Vagina (tissue), 2 donors: ENCODE measurements at places on chromosomes 1 and 21.
A peak's percentile ranks its signal among the peaks of the same experiment; 100 is the strongest.

DNA sequence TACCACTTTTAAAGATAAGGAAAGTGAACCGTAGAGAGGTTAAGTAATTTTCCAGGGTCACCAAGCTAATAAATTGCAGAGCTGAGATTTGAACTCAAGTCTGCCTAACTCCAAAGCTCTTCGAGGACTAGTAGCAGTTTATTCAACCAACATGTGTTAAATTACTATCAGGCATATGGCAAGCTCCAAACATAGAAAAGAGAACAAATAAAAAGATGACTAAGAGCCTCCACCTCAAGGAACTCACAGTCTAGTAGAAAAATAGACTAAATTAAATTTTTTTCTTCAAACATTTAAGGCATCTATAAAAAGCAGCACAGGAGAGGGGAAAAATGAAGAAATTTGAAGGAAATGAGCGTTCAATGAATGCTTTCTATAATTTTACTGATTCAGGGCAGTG lies 22.2 kb downstream of the SLC9C2 start:
- DNase-seq = no peak

DNA sequence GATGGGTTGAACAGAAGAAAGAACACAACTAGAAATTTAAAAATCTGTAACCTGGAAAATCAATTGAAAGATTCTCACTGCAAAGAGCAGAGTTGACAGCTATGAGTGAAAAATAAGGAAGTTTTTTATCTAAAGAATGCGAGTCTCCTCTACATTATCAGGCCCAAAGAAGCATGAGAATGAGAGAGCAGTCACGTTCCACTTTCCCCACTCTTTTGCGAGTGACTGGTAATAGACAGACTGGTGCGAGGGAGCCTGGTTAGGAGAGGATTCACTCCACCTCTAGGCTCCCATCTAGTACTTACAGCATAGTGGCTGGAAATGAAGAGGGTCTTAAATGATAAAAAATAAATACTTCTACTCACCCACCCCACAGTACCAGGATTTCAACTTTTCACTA lies 52.0 kb downstream of the PRDX6 start:
- DNase-seq = no peak

GRCh38 chr1:220430059-220430458 lies 97.9 kb upstream of the MARK1 start:
- no peak for DNase-seq

DNA sequence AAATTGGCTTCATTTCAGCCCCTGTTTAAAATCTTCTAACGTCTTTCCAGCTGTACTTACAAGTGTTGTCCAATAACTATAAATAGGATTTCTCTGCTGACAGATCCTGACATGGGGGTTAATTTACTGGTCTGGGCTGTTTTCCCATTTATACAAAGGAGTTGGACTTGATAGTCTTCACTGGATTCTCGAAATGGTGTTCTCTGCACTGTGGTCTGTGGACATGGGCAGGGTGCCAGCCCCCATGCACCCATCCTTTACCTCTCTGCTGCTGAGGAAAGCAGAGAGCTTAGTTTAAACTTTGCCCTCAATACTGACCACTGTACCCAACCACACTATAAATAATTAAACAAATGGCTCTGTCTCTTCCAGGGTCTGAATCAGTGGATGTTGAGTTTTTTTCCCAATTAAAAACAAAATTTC lies 5.2 kb downstream of the DIO1 start:
- DNase-seq = no peak

GRCh38 chr1:14817223-14818170 lies 219.0 kb downstream of the KAZN start:
- DNase-seq = no peak

DNA sequence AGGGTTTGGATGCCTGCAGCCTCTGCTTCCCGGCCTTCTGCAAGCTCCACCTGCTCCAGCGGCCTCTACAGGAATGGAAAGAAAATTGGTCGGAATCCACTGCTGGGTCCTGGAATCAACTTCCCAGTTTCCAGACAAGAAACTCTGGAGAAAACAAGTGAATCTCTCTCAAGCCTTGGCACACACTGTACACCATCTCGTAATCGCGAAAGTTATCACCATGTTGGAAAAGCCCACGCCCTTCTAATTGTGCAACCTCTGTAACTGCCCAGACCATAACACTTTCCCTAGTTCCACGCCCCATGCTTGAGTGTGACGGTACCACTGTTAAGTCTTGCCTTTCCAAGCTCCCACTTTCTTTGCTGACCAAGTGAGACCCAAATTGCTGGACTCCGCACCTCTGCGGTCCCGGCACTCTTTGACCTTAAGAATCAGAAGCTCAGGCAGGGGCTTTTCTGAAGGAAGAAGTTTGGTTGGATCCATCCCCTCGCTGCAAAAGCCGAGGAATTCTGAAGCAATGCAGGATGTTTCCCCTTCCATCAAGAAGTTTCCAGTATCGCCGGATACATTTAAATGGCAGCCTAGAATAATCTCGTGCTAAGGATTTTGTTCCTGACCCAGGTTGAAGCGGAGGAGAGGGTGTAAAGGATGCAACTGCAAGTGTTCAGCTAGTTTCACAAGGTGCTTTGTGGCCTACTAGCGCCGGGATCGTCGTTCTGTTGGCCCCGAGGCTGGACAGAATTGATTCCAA lies 6.2 kb downstream of the NR5A2 start:
- DNase-seq = no peak

- DNase-seq = no peak
Measured at GRCh38 chr1:160662910-160663309, 16.1 kb upstream of the SLAMF1 start.

- DNase-seq = peak; percentile 43
Measured at GRCh38 chr1:228803421-228803820, 68.1 kb downstream of the RHOU start.

DNA sequence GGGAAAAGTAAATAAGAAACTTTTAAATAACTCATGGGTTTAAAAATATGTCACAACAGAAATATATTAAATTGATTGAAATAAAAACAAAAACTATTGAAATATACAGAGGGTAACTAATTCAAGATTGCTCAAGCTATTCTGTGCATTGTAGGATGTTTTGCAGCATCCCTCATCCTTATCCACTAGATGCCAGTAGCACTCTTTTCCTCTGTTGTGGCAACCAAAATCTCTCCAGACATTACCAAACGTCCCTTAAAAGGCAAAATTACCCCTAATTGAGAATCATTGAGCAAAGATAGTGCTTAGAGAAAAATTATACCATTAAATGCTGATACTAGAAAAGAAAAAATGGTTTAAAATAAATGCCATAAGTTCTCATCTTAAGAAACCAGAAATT lies 682.6 kb downstream of the RWDD3 start:
- no peak for DNase-seq

DNA sequence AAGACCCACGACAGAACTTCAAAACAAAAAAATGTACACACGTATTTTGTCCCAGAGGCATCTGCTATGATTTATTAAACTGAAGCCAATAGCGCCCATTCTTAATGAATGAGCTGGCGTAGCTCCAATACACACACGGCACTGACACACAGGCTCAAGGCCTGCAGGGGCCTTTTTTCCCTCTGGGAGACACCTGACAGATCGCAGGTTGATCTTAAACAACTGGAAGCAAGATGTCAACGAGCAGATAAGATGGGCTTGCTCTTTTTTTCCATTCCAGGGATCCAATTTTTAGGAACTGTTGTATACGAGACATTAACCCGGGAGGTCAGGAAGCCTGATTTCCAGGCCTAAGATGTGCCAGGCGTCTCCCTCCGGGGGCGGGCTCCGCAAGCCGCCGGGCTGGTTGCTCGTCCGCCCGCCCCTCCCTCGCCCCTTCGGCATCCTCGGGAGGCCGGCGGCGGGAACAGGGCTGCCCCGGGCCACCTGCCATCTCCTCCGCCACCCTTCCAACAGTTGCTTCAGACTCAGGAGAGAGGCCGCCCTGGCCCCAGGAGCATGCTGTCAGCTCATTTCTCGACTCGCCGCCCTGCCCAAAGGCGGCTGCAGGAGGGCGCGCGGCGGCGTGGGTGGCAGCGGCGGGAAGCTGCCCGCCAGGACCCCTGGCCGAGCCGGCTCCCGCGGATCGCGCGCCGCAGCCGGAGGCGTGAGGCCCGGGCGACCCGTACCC lies 735 bp downstream of the TTC13 start:
- no peak for DNase-seq

DNA sequence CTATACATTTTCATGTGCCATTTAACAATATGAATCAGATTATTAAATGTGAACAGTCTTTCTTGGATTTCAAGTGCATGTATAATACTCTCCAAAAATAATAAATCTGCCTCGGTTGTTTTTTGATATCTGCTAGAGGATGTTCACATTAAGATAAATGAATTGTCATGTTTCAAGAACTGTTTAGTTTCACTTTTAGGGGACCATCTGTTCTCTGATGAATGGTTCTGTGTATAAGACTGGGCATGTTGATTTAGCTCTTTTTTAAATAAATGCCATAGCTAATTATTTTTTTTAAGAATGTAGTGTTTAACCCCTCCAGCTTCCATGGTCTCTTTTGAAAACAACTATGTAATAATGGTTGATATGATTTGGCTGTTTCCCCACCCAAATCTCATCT lies 1245.1 kb upstream of the ADGRL4 start:
- no peak for DNase-seq

- no peak for DNase-seq
Measured at GRCh38 chr1:223634423-223634822, 31.1 kb downstream of the CAPN8 start.

- DNase-seq = no peak
Measured at GRCh38 chr1:78447086-78447485, 43.7 kb upstream of the PTGFR start.

- DNase-seq = no peak
Measured at GRCh38 chr1:147547065-147547464, 5.8 kb downstream of the BCL9 start.

DNA sequence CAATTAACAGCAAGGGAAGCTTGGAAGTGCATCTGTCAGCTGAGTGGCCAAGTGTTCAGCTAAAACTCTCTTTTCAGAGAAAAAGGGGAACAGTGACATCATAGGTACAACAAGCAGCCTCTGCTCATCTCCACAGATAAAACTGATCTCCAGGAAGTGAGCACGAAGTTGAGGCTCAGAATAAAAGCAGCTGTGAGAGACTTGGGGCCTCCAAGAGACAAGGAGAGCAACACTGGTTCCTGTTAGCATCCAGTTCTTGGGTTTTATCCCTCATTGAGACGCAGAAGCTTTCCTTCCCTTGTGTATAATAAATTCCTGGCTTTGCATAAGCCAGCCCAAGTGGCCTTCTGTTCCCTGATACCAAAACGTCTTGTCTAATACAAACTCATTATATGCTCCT lies 20.0 kb upstream of the CNN3 start:
- DNase-seq = no peak

DNA sequence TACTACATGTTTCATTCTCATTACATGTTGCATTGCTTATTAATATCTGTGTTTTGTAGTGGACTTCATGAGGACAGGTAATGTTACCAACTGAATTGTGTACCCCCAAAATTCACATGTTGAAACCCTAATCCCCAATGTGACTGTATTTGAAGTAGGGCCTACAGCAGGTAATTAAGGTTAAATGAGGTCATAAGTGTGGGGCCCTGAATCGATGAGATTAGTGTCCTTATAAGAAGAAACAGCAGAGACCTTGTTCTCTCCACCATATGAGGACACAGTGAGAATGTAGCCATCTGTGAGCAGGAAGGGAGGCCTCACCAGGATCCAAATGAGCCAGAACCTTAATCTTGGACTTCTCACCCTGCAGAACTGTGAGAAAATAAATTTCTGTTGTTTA lies 15.0 kb upstream of the IFNAR1 start:
- no peak for DNase-seq

- DNase-seq = no peak
Measured at GRCh38 chr1:164576291-164577271, 17.6 kb downstream of the PBX1 start.

DNA sequence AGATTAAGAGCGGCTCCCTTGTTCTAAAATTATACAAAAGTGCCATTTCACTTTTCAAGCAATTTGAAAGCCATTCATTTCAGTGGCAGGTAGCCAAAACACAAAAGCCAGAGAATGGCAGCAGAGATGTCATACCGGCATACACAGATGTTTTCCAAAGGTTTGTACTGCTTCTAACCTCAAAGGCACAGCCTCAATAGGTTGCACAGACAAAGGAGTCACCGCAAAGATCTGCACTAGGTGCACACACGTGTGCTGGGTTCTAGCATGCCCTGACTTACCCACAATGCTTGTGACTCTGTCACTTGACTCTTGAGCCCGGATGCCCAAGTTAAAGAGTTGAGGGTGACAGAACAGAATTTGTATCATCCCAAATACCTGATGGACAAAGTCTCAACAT lies 448.9 kb upstream of the ADGRL2 start:
- DNase-seq = no peak

- DNase-seq = no peak
Measured at GRCh38 chr1:40971966-40972365, 7.5 kb upstream of the CTPS1 start.

DNA sequence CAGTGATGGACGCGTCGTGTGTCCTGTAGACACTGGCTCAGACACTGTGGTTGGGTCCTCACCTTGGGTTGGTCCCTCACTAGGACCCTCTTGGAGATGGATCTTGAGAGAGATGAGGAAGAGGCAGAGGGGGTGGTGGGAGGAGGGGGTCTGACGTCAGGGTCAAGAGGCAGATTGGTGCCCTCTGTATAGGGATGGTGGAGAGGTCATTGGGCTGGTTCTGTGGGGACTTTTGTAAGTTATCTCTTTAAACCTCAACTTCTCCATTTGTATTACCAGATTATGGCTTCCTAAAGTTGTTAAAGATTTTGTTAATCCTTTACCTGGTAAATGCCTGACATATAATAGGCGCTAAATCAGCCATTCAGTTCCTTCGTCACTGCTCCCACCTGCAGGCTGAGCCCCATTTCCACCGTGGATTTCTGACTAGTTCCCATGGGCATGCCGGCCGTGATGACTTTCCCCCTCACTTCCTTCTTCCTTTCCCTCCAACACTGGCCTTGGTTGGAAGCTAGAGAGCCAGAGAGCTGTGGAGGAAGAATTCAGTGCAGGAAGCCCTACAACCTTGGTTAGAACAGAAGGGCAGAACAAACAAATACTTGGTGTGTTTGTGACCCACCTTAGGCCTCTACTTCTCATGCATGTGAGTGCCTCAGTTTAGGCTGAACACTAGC lies 8.6 kb downstream of the H6PD start:
- DNase-seq = no peak

DNA sequence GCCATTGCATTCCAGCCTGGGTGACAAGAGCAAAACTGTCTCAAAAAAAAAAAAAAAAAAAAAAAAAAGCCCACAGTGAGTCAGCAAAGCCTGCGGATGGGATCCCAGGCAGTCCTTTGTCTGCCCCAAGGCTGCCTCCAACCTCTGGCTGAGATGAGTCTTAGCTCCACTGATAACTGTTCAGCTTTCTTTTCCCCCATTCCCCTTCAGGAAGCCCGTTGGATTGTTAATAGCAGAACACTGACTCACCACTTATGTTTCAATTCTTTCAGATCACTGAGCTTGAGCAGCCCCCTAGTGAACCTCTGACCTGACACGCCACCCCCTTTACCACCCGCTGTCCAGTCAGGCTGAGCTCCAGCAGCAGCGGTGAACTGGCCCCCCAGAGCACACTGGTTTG lies 57.5 kb downstream of the ERG start:
- no peak for DNase-seq
